ENCODE measurements at places on chromosomes 11 and 22.

GRCh38 chr11:18956630-18957029 is 17.4 kb upstream of the MRGPRX1 start:
- no peak for DNase-seq

GRCh38 chr22:38062791-38063190 is 5.6 kb downstream of the PICK1 start:
- no peak for DNase-seq

- no peak for DNase-seq
Observed at GRCh38 chr11:120608061-120608460, 96.5 kb downstream of the GRIK4 start.

DNA sequence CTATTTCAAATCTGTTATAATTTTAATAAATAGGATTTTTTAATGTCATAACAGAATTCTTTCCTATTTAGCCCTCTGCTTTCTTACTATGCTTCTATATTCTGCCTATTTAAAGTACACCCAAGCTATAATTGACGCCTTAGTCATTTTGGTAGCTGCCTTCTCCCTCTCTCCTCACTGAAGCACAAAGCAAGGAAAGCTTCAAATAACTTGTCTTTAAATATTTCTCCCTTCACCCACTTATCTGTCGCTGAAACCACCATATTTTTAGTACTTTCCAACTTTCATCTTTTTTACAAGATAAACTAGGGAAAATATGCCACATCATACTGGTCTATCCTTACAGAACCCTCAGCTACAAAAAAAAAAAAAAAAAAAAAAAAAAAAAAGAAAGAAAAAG is 127.9 kb downstream of the ENTHD1 start:
- no peak for DNase-seq

- peak; percentile 15 for DNase-seq
Observed at GRCh38 chr22:33542153-33542552, 378.1 kb downstream of the LARGE1 start.

GRCh38 chr11:107780775-107781174 is 68.9 kb upstream of the SLN start:
- no peak for DNase-seq

Measured in fibroblast of mammary gland (primary cell).